Endodermal cell (in vitro differentiated cells): ENCODE measurements at places on chromosomes 4 and X. TPM values are rescaled to one million over a fixed set of nuclear protein-coding genes. Genes with fewer than 3 reads are reported as not detected.

- peak; percentile 51 for DNase-seq
Observed at GRCh38 chrX:119424999-119425398, 25.9 kb downstream of the SLC25A43 start.

DNA sequence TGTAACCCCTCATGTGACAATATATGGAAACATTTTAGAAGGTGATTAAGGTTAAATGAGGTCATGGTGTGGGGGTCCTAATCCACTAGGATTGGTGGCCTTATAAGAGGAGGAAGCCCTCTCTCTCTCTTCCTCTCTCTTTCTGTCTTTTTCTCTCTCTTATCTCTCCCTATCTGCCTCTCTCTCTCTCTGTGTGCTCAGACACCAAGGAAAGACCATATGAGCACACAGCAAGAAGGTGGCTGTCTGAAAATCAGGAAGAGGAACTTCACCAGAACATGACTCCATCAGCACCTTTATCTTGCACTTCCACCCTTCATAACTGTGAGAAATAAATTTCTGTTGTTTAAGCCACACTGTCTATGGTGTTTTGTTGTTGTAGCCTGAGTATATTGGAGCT lies 1472.2 kb downstream of the PCDH7 start:
- no peak for DNase-seq

DNA sequence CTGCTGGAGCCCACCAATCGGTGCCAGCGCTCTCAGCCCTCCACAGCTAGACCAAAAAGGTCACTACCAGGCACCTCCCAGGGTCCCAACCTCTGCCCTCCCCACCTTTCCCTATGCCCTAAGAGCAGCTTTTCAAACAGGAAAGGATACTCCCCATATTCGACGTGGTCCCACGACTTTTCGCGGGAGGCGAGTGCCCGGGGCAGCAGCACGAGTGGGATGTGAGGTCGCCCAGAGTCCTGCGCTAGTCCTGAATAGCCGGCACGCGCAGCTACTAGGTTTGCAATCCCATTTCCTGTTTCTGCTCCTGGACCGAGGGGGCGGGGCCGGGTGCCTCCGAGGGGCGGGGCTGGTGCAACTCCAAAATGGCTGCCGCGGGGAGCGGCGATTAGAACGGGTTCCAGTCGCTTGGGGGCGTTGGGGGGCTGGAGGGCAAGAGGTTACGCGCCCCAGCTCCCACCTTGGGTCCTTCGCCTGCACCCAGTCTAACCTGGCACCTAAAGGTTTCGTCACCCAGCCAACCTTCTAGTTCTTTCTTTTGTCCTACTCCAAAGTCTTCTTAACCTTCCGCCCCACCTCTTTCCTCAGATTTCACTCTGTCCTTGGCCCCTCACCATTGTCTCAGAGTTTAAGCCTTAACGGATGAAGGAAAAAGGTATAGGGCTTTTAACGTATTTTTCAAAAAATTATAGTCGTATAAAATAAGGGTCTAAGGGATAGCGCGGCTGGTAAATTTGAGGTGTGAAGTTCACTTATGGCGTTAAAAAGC lies 85.0 kb upstream of the TENT5D start:
- peak; percentile 92 for DNase-seq

- no peak for DNase-seq
Observed at GRCh38 chr4:29711226-29711625, 1008.9 kb upstream of the PCDH7 start.

GRCh38 chr4:13881892-13882291 lies 254.4 kb upstream of the BOD1L1 start:
- no peak for DNase-seq

DNA sequence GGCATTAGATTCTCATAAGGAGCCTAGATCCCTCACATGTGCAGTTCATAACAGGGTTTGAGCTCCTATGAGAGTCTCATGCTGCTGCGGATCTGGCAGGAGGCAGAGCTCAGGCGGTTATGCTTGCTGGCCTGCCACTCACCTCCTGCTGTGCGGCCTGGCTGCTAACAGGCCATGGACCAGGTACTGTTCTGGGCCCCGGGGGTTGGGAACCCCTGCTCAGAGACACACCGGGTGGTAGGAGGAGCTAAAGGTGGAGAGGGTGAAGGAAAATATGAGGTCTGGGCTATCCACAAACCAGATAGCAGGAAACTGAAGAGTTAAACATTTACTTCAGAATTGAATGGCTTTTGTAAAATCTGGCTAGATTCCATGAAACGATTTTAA lies 5.9 kb upstream of the F11 start:
- no peak for DNase-seq

- no peak for DNase-seq
Observed at GRCh38 chr4:114296126-114296525, 302.5 kb upstream of the UGT8 start.

DNA sequence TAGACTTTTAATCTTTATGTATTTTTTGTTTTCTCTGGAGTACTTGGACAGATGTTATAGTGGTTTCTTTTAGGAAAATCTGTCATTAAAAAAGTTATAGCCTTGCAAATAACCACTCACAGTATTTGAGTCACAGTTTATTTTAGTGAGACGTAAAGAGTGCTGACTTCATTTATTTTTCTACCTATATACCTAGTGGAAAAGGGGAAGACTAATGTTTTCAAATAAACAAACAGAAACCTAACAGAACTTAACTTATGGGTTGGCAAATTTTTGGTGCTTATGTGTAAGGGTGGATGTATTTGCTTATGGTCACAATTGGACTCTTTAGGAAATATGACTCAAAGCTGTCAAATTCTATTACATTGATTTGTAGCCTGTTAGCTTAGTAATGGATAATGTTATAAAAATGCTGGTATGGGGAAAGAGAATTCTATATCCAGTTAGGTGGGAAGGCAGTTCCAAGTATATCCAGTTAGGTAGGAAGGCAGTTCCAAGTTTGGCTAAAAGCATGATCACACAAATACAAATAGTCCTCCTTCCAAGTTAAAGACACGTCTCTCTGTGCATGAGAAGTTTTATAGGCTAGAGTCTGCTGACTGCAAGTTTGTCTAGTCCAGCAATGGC lies 61.9 kb downstream of the SLC9A6 start:
- DNase-seq = no peak

DNA sequence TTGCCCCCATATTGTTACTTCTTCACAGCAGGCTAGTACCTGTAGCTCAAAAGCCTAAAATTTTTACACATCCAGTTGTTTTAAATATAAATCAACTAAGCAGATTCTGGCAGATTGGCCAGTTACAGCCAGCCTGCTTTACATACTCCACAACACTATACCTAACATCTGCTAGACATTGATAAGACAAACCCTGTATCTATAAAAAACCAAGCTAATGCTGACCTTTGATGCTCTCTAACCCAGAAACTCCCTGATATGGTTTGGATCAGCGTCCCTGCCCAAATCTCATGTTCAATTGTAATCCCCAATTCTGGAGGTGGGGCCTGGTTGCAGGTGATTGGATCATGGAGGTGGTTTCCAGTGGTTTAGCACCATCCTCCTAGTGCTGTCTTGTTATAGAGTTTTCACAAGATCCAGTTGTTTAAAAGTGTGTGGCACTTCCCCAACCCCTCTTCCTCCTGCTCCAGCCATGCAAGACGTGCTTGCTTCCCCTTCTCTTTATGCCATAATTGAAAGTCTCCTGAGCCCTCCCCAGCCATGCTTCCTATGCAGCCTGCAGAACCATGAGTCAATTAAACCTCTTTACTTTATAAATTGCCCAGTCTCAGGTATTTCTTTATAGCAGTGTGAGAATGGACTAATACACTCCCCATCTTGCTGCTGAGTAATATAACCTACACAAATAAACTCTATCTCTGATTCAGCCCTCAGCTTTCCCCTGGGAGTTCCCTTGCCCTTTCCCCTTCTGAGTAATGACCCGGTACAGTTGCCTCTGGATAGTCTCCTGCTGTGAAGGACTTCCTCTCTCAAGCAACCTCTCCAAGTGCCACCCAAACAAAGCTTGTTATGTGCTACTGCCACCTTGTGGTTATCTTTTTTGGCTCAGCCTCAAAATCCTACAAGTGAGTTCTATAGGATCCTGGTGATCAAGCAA lies 39.6 kb downstream of the ZCCHC13 start:
- DNase-seq = peak; percentile 90

DNA sequence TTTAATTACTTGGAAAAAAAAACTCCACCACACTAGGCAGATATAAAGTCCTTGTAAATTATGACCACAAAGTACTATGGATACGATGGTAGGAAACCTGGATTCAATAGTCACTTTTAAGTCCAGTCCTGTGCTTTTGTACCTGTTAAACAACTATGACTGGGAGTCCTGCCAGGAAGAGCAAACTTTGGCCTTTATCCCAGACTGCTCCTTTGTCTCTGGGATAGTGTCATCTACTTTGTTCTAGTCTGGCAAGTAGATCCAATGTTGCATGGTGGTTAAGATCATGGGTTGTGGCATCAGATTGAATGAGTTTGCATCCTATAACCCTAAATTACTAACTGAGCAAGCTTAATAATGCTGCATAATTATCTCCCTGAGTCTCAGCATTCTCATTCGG lies 175.3 kb upstream of the FGF13 start:
- DNase-seq = no peak

DNA sequence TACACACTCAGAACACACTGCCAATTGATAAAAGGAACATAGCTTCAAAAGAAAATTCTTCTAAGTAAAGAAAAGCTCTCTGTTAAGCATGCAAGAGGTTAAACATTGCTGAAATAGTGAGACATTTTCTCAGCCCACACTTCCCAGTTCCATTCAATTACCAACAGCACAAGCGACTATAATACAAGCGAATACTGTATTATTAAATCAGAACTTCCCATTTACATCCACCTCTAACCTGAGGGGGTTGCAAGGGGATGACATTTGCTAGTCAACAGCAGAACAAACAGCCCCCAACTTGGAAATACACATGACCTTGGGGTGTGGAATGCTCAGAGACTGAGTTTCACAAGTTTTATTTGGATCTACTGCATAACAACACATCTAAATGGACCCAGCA lies 1.1 kb downstream of the FSTL5 start:
- peak; percentile 63 for DNase-seq

- DNase-seq = no peak
Observed at GRCh38 chr4:86675548-86675947, 81.4 kb downstream of the PTPN13 start.

DNA sequence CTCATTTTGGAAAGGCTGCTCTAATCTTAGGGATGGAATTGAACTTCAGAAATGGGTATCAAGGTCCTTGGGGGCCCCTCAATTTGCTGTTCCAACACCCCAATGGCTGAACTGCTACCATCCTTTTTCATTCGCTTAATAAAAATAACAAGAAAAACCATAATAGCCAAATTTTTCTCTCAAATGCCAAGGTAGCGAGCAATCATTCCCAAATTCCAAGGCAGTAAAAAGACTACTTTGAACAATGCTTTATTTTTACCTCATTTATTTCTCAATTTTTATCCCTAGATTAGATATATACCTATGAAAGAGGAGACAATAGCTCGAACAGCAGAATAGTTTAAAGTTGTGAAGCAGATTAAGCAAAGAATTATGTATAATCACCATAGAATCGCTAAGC lies 323.4 kb upstream of the SLC7A11 start:
- no peak for DNase-seq

- DNase-seq = no peak
Observed at GRCh38 chr4:147777456-147778091, 45.7 kb downstream of the ARHGAP10 start.

DNA sequence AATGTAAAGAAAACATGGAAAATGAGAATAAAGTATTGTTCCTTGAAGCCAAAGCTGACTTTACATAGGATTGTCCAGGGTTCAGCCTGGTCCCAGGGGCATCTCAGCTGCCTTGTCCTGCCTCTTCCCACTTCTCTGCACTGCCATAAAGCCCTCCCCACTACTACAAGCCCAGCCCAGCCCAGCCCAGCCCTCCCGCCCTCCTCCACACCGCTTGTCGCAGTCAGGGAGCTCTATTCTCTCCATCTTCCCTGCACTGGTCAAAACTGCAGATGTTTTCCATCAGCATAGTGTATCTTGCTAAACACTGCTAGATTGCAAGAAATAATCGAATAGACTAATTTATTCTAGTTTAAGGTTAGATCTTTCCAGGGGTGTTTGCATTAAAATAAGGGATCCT lies 100.3 kb downstream of the TENM3 start:
- peak; percentile 67 for DNase-seq

- DNase-seq = peak; percentile 92
Observed at GRCh38 chr4:15149839-15150592, 147.7 kb downstream of the CPEB2 start.

DNA sequence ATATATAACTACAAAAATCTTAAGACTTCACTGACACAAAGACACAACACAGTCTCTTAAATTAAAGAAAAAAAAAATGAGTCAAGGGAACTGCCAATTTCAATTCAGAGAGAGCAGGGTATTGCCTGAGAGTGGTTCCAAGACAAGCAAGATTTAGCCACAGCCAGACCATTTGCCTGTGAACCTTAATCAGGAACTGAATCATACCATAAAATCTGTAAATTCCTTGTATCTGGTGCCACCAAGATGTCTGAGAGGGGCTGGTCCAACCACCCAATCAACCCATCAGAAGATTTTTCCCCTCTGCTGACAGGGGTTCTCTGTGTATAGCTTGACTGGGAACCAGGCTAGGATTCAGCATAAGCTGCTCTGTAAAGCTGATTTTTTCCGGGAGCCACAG lies 159.2 kb downstream of the CPEB2 start:
- peak; percentile 53 for DNase-seq

DNA sequence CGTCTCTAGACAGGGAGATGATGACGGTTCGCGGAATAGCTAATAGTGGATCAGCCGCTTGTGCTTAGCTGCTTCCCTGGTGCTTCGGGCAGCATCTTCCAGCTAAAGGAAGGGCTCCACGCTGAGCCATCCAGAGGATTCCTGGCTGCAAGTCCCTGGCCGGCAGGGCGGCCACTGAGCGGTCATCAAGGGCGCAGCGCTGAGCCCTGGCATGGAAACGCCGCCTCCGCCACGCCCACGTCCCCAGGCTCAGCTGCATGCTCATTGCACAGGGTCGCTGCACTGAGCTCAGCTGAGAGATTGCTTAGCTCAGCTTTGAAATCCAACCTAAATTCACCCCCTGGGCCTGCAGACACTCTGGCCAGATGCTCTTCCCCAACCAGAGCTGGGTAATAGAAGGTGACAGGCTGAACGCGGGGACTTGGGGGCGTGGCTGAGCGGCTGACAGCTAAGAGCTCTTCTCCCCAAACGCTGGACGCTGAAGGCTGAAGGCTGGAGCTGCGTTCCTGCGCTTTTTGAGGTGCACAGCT lies 118.2 kb upstream of the KIT start:
- DNase-seq = peak; percentile 92

GRCh38 chrX:149819371-149819770 lies 37.6 kb downstream of the MAGEA9 start:
- DNase-seq = no peak

The ADH1C gene
- total RNA-seq = not detected in 2 replicates

The TMPRSS11F gene
- not detected in 3 replicates for total RNA-seq

The EIF2S3 gene
- total RNA-seq = 458 and 460 TPM in 2 replicates

The CT45A5 gene
- total RNA-seq = not detected in 3 replicates

The TDO2 gene
- total RNA-seq = not detected in 2 replicates

The PRSS12 gene
- total RNA-seq = 5.0 and 5.3 TPM in 2 replicates

The TCEAL6 gene
- not detected in 3 replicates for total RNA-seq

The ADGRL3 gene
- total RNA-seq = 9.8 and 10.3 TPM in 2 replicates

The PAGE1 gene
- not detected in 3 replicates for total RNA-seq

The FGB gene
- total RNA-seq = 0.55 to 1.7 TPM (median 1.1 TPM) in 3 replicates
